RKO (cell line): ENCODE measurements at places on chromosomes 1 and 21.

- DNase-seq, result no peak
Observed at GRCh38 chr1:47656719-47657685, 219.2 kb downstream of the FOXD2 start.

GRCh38 chr21:42157606-42158310, 61.2 kb upstream of the ABCG1 start:
- no peak for DNase-seq

GRCh38 chr1:118290571-118290970, 105.5 kb upstream of the SPAG17 start:
- no peak for DNase-seq

DNA sequence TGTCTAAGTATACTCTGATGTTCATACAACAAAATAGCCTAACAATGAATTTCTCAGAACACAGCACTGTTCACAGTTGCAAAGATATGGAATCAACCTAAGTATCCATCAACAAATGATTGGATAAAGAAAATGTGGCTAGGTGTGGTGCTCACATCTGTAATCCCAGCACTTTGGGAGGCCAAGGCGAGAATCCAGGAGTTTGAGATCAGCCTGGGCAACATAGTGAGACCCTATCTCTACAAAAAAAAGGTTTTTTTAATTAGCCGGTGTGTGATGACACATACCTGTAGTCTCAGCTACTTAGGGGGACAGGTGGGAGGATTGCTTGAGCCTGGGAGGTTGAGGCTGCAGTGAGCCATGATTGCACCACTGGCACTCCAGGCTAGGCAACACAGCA, 10.7 kb downstream of the IFNAR2 start:
- DNase-seq, result no peak

GRCh38 chr1:99850459-99851291, 514 bp downstream of the AGL start:
- DNase-seq, result peak; percentile 29

DNA sequence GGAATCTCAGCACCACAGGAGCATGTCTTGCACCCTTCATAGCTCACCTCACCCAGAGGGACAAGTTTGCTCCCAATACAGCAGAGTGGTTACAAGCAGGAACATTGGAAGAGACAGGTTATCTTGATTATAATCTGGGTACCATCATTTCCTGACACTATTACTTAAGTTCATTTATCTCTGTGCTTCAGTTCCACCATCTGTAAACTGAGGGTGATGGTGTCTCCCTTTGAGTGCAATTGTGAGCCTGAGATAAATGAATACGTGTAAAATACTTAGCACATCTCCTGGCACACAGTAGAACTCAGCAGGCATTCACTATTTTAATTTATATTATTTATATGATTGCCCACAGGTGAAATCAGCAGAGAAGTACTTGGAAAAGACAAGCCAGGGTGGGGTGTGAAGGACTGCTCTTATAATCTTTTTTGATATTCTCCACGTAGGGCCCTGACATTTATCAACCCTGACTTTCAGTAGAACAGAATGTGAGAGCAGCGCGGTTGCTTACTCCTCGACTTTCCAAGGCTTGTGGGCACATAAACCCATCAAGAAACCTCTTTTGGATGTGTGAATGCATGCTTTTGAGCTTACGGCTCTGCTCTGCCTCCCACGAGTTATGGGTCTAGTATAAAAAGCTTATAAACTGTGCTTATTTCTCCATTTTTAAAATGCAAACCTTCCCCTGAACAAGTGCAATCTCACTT, 34.9 kb downstream of the DUSP10 start:
- no peak for DNase-seq

- no peak for DNase-seq
Observed at GRCh38 chr1:26373281-26373680, 731 bp upstream of the ZNF683 start.

DNA sequence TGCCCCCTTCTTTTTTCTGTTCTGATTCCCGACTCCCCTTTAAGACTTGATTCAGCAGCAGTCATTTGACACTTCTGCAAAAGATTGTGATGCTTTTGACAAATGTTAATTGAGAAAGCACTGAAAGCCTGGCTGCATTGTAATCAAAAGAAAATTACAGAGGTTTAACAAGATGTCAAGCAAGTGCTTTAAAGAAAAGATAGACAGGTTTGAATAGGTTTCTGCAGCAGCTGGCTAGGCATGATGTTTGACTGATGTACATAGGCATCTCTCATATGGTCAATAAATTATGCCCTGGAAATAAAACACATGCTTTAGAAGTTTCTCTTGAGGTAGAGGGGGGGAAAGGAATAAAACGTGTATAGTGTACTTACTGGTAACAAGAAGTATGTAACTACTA, 147.8 kb downstream of the ADGRL2 start:
- no peak for DNase-seq

GRCh38 chr1:145960468-145961108, 2.8 kb upstream of the LIX1L start:
- DNase-seq, result no peak

GRCh38 chr1:56572334-56573050, 6.9 kb downstream of the PLPP3 start:
- no peak for DNase-seq

DNA sequence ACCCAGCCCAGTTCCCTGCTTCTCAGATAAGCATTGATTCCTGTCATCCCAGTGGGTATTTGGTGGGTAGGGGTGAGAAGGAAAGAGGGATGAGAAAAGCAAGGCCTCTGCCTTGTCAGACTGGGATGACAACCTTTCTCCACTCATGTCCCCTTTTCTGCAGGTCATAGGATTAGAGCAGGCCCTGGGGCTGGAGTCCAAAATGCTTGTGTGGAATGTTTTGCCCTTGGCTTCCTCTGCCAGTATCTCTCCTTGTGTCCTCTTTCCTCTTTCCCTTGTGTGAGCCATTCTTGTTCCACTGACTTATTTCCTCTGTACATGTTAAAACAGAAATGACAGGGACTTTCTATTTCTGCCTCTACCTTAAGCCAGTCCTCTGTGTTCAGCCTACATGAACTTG, 4.1 kb downstream of the ATP2B4 start:
- no peak for DNase-seq

DNA sequence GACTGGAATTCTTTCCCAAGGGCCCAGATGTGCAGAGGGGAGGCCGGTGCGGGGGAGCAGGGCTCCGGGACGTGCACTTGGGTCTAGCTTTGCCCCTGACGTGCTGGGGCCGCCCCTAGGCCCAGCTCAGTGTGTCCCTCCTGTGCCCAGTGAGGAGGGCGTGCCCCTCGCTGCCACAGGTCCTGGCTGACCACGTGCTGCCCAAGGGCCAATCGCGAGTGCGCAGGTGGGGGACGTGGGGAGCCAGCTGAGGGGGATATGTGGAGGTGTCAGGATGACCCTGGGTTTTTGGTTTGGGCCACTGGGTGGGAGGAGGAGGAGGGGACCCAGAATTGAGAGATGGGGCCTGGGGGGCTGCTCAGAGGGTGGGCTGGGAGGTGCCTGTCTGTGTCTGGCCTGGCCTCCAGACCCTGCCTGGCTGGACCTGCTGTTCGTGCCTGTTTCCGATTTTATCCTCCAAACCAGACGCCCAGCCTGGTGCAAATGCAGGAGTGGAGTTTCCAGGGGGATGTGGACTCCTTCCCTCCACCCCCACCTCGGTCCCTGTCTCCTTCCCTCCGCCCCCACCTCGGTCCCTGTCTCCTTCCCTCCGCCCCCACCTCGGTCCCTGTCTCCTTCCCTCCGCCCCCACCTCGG, 6.1 kb upstream of the RNF223 start:
- DNase-seq, result no peak

DNA sequence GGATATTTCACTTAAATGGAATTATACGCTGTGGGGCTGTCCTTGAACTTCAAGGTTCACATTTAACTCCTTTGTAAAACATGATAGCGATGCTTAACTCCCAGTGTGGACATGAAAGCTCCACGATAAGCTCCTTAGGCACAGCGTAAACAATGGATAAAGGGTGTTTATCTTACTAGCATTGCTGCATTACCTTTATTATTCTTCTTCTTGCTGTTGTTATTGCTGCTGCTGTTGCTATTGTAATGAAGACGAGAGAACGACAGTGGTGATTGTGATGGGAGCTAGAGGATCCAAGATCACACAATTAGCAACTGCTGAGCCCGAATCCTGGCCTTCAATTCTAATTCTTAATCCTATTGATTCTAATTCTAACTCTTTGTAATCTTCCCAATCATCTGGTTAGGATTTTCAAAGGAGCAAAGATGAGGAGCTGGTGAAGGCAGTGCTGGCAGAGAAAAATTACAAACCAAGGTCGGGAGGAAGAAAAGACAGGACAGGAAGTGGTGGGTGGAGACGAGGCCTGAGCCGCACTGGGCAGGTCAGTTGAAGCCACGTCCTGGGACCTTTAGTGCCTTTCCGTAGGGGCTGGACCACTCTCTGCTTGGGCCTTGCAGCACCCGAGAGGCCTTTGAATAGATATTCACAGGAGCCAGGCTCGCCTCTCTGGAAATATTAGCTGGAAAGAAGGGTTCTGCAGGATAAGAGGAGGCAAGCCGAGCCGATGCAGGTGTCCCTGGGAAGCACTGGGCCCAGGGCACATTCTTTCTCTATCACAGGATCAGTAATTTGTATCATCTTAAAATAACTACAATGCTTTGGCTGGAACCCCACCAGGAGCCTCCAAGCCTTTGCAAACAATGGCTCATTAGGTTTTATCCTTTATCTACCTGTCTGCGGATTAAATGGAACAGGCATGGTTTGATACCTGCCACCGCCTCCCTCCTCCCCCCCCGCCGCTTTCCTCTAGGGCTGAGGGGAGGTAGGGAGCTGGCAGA, 571.6 kb downstream of the AJAP1 start:
- no peak for DNase-seq

GRCh38 chr1:89739844-89740216, 81.0 kb upstream of the LRRC8D start:
- DNase-seq, result no peak

- no peak for DNase-seq
Observed at GRCh38 chr21:27645285-27645684, 678.4 kb upstream of the ADAMTS5 start.

GRCh38 chr1:13801655-13802486, 101.9 kb downstream of the PRDM2 start:
- no peak for DNase-seq

- DNase-seq, result no peak
Observed at GRCh38 chr1:30285501-30285932, 437.9 kb downstream of the MATN1 start.

GRCh38 chr1:212030936-212031528, 4.3 kb downstream of the INTS7 start:
- peak; percentile 79 for DNase-seq

- DNase-seq, result peak; percentile 86
Observed at GRCh38 chr1:223713546-223714420, 1.4 kb downstream of the CAPN2 start.

DNA sequence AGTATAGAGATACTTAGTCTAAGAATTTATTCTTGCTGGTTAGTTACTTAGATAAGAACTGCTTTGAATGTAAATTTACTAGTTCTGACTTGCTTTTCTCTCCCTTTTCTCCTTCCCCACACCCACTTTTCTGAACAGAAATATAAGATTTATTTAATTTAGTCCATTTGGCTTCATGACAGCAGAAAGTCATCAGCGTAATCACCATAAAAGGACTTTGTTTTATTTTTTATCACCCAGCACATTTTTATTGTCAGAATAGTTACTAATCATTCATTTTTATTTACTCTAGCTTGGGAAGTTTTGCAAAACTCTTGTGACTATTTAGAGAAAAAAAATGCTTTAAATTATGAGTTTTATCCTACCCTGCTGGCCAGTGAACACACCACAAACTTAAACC, 197.2 kb downstream of the CHRM3 start:
- DNase-seq, result no peak

- DNase-seq, result no peak
Observed at GRCh38 chr1:195275710-195276109, 1332.5 kb downstream of the KCNT2 start.

DNA sequence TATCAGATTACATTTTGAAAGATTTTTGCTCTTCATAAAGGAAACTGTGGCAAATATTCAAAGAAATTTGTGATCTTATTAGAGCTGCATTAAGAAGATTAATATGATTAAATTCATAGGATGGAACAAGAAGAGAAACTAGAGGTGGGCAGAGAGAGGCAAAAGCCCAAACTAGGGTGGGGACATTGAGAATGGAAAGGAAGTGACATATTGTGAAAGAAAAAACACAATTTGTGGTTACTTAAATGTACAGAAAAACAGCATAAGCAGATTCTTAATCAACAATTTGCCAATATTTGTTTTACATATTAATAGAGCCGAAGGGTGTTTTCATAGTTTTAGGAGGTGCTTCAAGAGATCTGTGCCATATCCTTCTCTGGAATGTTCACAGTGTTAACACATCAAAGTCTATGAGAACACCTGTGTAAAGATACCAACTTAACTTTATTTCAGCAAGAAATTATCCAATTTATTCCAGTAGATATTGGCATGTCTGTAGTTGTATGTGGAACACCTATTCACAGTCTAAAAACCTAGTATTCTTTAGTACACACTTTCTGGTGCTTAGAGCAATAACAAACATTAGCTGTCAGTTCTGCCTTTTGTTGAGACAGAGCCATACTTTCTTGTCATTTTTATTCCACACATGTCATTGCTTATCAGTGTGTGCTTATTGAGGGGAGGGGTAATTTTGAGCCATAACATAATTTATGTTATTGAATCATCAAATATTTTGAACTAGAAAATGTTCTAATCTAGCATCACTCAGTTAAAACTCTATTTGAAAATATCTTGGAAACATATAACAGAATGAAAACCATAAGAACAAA, 401.5 kb downstream of the PTPRC start:
- no peak for DNase-seq

GRCh38 chr1:162587347-162587746, 25.8 kb downstream of the UAP1 start:
- DNase-seq, result no peak

- no peak for DNase-seq
Observed at GRCh38 chr1:167554028-167554779, 642 bp upstream of the CREG1 start.

DNA sequence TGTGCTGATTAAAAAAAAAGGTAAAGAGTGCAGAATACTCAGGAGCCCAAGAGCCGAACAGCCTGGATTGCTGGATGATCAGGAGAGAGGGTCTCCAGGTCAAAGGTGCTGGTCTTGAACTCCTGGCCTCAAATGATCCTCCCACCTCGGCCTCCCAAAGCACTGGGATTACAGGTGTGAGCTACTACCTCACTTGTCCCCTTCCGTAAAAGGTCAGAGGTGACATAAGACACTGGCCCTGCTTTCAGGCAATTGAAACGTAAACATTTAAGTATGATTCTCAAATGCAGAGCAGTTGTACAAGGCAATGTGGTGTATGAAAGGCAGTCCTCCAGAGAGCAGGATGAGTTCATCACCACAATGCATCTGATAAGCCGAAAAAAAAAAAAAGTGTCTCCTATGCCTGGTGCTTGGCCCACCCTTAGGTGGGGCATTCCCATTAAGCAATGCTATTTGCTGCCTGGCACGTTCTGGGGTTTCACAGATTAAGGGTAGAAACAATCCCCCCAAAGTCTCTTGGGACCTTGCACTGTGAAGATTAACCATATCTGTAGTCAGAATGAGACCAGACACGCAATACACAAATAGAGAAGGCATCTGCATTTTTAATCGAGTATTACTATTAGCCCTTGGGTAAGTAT, 47.7 kb downstream of the PARP1 start:
- DNase-seq, result no peak

- no peak for DNase-seq
Observed at GRCh38 chr1:175273376-175274031, 80.9 kb upstream of the KIAA0040 start.

GRCh38 chr1:119964673-119965363, 68.5 kb upstream of the ADAM30 start:
- no peak for DNase-seq
